Activated naive CD8-positive, alpha-beta T cell treated with anti-CD3 and anti-CD28 coated beads for 36 hours (primary cell): ENCODE measurements at places on chromosomes 4 and X. TPM values are rescaled to one million over a fixed set of nuclear protein-coding genes. Genes with fewer than 3 reads are reported as not detected.

DNA sequence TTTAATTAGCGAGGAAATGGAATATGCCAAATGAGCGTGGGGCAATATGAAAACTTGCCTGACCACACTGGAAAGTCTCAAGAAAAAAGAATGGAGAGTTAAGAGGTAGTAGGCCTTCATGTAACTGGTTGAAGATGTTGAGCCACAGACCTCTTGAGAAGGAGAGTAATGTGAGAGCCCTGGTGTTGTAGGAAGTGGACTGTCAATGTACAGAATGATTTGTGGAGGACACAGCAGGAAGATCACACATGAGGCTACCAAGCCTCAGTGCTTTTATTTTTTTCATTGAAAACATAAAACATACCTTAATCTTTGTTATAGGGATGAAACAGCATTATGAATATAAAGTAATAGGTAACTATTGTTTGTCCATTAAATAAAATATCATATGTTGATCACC is 331.6 kb downstream of the UNC5C start:
- DNase-seq = no peak

Gene FGG
- total RNA-seq = not detected

DNA sequence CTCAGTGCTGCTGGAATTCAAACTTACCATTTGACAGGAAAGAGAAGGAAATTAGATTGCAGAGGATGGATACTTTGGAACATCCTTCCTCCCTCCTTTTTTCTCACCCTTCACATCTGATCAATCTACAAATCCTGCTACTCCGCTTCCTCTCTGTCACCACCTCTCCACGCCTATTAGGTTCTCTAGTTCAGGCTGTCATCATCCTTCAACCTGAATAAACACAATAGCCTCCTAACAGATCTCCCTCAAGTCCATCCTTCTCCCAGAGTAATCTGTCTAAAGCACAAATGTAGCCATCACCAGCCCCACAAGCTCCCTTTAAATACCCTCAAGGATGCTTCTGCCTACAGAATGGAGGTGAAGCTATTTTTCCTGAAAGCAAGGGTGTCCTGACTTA is 20.0 kb upstream of the SLAIN2 start:
- DNase-seq = no peak

Gene WAS
- total RNA-seq = 87.8 TPM

GRCh38 chr4:124839786-124840390 is 127.4 kb upstream of the ANKRD50 start:
- DNase-seq = no peak

Gene DIAPH2
- 4.8 TPM for total RNA-seq

- no peak for DNase-seq
These were observed 95.0 kb upstream of the FTHL17 start for GRCh38 chrX:31166832-31167231.

Gene ANK2
- 2.0 TPM for total RNA-seq

Gene CT45A10
- not detected for total RNA-seq

DNA sequence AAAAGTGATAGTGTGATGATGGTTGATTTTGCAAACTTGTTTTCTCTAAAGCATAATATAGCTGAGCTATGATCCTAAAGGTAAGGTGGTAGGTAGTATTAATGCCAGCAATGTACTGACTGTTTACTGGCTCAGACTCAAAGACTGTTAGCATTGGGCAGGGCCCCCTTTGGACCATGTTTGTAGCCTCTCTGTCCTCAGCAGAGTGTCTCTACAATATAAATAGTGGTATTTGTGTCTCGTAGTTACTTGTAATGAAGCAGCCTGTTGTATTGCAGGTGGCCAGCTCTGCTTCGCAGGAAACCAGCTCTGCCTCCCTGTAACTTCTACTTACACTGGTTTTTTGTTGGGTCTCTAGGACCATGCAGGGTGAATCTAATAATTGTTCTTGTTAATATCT is 70.5 kb downstream of the ARHGAP10 start:
- DNase-seq = no peak

Gene JAKMIP1
- total RNA-seq = 1.6 TPM

GRCh38 chr4:81052119-81053068 is 21.9 kb downstream of the BMP3 start:
- peak; percentile 25 for DNase-seq
